Left lung (tissue), 14 donors: ENCODE measurements at places on chromosomes 16 and 17. TPM values are rescaled to one million over a fixed set of nuclear protein-coding genes. Genes with fewer than 3 reads are reported as not detected.

GRCh38 chr17:28076144-28076543 lies 33.7 kb downstream of the NLK start:
- no peak overlapping the region for H3K27ac ChIP-seq
- H3K27me3 ChIP-seq: no peaks in the 10 kb centered on the region
- H3K4me1 ChIP-seq: no peaks in the 10 kb centered on the region
- no peak for DNase-seq
- H3K4me3 ChIP-seq: no peak overlapping the region

Gene DLX3
- total RNA-seq: 0.67 TPM

DNA sequence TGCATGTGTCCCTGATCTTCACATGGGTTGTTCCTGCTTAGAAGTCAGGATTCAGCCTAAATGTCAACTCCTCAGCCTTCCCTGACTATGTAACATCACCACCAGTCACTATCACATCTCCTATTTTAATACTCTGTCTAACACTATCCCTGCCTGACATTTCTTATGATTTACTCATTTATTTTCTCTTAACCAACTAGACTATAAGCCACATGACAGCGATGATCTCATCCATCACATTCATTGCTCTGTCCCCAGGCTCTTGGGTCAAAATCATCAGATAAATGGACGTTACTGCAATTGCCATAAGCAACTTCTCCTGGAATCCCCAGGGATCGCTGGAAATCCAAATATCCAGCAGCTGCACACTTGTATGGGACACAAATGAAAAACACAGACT lies 15.7 kb downstream of the CDRT4 start:
- DNase-seq: no peak
- no peak overlapping the region for H3K27ac ChIP-seq
- H3K27me3 ChIP-seq: no peaks in the 10 kb centered on the region
- H3K4me1 ChIP-seq: peaks cover 9% of the 10 kb centered on the region

- no peaks in the 10 kb centered on the region for H3K27me3 ChIP-seq
- peaks cover 37% of the 10 kb centered on the region for H3K4me1 ChIP-seq
- H3K4me3 ChIP-seq: peak overlapping the region; percentile 62
- peak overlapping the region; percentile 96 for H3K27ac ChIP-seq
- H3K36me3 ChIP-seq: peaks cover 4% of the 10 kb centered on the region
Observed at GRCh38 chr17:75088465-75089417, 987 bp downstream of the SLC16A5 start.

Gene IRX5
- total RNA-seq: 19.0 TPM

Gene CD300LG
- 7.1 TPM for total RNA-seq

Gene TVP23A
- total RNA-seq: 0.85 TPM

Gene SLC43A2
- total RNA-seq: 87.9 TPM
